Activated T-cell treated with anti-CD3 and anti-CD28 coated beads, Interleukin-2, amount 50 U/mL, for 48 hours (primary cell): ENCODE measurements at places on chromosomes 16 and 17.
A peak's percentile ranks its signal among the peaks of the same experiment; 100 is the strongest.

DNA sequence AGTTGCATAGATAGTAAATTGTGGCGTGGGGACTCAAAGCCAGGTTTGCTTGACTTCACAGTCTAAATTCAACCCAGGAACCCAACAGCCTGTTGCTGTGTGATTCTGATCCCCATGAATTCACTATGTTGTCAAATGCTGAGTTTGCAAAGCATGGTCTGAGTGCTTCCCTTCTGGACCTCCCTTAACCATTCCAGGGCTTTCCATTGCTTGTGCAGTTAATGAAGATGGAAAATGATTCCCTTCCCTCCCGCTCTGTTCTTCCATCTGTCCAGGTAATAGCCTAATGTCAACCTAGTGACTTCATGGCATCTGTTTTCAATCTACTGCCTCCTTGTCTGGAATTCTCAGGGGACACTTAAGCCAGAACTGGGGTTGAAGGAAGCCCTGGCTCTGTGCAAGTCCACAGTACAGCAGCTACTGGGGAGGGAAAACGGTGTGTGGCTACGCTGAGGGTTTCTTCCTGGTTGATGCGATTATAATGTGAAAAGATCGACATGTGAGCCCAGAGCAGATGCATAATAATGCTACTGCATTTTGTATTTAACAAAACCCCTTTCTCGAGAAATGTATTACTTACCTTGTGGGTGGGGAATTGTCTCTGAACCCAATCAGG lies 206.7 kb downstream of the CDH13 start:
- DNase-seq, result no peak

DNA sequence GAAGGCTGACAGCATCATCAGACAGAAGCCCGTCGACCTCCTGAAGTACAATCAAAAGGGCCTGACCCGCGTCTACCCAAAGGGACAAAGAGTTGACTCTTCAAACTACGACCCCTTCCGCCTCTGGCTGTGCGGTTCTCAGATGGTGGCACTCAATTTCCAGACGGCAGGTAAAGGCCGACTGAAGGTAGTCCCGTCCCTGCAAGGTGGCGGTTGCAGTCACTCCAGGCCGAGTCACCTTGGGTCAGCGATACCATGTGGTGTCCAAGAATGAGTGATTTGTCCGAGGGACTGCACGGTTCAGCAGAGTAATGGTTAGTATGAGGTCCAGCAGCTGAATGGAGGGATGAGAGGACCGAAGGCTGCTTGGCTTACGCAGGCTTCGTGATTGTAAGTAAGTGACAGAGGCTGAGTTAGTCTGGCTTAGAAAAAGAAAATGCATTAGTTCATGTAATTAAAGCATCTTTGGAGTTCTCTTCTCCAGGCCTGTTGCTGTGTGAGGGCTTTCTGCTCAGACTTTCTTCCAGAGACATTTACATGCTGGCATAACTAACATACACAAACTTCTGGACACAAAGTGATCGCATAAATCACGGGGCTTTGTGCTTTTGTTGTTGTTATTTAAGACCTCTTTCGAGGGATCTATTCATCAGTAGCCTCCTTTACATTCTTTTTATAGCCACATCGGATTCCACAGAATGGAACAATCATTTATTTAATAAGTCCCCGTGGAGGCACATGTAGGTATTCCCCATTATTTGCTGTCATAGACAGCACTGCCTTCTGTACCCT lies 74.9 kb downstream of the SDR42E1 start:
- DNase-seq, result no peak

DNA sequence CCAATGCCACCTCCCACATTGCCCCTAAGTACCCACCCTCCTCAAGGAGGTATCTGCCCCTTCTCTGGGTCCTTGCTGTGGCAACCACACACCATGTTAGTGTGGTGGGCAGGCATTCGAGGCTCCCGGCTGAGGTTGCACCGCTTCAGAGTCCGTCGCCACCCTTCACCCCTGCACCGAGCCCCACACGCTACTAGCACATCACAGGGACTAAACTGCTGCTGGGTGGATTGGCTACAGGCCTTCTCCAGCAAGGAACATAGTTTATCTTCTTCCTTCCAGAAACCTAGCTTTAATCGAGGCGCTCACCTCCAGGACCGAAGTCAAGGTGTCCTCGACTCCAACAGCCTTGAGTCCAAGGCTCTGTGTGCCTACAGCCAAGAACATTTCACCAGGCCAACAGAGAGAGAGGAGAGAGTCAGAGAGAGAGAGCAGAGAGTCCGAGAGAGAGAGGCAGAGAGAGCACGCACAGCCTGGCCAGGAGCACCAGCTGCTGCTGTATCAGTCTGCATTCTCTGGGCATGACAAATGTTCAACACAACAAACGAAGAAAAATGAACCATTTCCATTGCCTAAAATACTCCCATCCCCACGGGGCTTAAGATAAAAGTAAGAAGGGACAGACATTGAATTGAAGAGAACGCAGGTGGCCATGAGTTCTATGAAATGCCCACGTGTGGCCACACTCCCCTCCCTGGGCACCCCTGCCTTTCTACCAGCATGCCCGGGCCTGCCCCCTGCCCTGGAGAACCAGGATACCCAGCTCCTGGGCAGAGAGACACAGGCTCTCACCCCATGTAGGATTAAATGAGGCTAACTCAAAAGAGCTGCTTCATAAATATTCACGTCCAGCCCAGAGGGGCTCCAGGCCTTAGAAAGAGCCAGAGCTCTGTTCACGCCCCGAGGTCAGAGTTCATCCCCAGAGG lies 94.9 kb downstream of the RBFOX3 start:
- DNase-seq, result no peak

DNA sequence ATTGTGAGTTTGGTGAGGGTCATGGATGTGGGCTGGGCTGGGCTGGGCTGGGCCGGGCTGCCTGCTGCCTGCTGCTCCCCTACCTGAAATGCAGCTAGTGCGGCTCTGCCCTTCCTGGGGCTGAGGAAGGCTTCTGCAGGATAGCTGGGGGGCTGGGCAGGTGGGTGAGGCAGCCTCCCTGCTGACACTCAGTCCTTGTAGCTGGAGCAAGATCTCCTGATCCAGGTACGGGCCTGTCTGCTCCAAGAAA lies 4.7 kb downstream of the RPL13 start:
- no peak for DNase-seq

GRCh38 chr17:83136931-83137330 lies 57.5 kb downstream of the METRNL start:
- no peak for DNase-seq

GRCh38 chr17:50425682-50426471 lies at the start of gene ACSF2:
ACSF2 (plus strand) TSS chr17:50426218; CDS start chr17:50426262, 44 bp downstream.
- DNase-seq, result peak; percentile 81

DNA sequence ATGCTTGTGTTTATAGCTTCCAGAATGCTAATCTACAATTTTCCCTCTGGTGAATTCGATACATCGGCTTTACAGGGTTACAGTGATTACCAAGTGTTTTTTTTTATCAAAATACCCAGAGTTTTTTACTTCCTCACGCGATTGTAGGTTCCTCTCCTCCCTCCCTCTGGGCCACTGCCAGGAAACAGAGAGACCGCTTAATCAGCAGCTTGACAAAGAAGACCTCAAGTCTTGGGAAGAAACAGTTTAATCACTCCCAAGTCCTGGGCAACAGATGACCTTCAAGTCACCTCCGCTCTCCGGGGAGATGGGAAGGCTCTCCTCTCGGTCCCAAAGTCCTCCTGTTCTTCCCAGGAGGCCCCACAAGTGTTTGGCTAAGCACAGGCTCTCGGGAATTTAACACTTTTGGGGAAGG lies 23.5 kb downstream of the SMTNL2 start:
- DNase-seq, result no peak

DNA sequence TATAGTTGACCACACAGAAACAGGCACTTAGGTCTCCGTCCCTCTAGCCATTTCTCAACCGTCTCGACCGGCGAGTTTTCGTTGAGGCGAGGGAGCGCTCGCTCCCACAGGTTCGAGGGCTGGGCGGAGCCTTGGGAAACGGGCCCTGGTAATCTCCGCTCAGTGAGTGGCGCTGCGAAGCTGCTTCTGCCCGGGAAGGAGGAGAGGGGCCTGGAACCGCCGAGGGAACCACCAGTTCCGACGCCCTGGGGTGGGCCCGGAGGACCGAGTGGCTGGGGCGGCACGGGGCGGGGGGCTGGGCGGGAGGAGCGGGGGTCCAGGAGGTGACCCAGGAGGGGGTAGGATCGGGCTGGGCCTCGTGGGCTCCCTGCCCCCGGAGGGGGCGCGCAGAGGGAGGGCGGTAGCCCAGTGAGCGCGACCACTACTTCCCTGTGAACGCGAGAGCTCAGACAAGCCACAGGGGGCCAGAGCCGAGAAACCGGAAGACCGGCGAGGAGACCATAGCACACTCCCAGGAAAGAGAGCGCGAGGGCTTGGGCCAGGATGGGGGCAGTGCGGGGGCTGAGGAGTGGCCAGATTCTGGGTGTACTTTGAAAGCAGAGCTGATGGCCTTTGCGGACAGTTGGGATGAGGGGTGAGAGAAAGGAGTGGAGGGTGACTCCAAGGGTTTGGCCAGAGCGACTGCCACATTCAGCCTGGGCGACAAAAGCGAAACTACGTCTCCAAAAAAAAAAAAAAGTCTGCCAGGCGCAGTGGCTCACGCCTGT lies 29.9 kb upstream of the ARL4D start:
- DNase-seq, result peak; percentile 82

GRCh38 chr16:80899809-80900592 lies 95.6 kb upstream of the CDYL2 start:
- no peak for DNase-seq

DNA sequence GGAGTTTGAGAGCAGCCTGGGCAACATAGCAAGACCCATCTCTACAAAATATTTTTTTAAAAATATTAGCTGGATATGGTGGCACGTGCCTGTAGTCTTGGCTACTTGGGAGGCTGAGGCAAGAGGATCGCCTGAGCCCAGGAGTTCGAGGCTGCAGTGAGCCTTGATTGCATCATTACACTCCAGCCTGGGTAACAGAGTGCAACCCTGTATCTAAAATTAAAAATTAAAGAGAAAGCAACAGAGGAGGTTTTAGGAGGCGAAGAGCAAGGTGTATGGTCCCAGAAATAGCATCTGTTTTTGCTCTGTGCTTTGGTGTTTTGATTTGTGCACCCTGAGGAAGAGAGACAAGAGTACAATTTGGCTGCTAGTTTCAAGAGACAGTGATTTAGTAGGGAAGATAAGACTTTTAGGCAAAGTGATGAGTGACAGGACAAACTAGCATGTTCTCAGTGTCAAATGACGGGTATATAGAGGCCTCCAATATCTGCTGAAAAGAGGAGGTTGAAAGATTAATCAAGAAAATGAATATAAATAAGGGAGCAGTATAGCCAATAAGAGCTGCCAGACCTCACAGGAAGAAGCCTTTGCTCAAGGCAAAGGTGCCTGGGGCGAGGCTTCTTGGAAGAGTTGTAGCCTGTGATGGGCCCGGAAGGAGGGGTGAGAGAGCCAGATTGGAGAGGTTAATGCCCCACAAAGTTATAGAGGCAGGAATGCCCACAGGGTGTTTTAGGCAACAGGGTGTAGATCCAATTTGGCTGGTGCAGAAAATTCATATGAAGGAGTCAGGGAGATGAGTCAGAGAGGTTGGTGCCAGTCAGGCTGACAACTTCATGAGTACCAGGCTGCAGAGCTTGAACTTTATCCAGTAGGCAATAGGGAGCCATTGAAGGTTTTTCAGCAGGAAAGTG lies 11.4 kb downstream of the HLF start:
- no peak for DNase-seq

DNA sequence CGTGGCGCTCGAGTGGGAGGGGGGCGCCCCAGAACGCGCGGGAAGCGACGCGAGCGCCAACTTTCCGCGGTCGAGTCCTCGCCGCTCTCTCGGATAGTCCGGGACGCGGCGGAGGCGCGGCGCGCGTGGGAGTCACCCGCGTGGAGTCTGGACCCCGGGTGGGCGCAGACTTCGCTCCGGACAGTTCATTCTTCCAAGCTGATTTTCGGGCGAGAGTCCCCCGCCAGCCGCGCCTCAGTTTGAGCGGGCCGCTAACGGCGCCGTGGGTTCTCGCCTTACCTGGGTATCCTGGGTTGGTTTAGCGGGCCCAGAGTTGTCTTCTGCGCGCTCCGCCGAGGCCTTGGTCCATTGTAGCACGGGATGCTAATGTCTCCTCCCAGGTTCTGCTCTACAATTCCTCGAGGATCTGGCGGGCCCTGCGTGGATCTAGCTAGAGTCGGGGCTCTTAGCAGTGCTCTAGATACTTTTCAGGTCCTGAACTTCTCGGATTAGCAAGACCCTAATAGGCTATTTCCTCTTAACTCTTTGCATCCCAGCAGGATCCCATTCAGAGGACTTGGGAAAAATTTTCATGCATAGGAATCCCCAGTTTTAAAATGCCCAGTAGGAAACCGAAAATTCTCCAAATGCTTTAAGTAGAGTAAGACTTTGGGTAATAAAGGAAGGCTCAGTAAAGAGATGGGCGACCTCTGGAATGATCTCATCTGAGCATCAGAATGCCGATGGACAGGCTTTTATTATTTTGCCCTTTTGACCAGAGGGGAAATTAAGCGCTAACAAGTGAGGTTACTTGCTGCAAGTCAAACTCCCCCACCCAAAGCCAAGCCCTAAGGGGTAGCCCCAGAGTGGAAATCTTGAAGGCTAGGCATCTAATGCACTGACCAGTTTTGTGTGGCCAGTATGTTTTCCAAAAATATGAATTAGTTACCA lies 537 bp upstream of the GJC1 start:
- DNase-seq, result peak; percentile 44

DNA sequence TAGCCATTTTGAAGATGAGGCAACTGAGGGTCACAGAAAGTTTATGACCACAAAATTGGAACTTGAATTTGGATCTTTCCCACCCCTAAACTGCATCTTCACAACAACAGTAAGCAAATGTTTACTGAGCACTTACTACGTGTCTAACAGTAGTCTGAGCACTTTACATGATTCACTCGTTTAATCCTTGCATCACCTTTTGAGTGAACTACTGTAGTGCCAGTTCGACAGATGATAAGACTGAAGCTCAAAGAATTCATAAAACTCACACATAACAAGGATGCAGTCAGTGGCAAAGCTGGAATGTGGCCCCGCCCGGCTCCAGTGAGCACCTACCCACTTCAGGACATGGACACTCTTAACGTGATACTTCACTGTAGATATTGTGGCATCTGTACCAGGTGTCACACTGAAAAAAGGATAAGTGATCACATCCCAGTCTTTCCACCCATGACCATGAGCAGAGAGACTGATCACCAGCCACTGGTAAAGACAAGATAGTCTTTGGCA lies 36.0 kb upstream of the HLF start:
- no peak for DNase-seq

- no peak for DNase-seq
Observed at GRCh38 chr16:68596266-68596665, 48.8 kb upstream of the CDH3 start.

DNA sequence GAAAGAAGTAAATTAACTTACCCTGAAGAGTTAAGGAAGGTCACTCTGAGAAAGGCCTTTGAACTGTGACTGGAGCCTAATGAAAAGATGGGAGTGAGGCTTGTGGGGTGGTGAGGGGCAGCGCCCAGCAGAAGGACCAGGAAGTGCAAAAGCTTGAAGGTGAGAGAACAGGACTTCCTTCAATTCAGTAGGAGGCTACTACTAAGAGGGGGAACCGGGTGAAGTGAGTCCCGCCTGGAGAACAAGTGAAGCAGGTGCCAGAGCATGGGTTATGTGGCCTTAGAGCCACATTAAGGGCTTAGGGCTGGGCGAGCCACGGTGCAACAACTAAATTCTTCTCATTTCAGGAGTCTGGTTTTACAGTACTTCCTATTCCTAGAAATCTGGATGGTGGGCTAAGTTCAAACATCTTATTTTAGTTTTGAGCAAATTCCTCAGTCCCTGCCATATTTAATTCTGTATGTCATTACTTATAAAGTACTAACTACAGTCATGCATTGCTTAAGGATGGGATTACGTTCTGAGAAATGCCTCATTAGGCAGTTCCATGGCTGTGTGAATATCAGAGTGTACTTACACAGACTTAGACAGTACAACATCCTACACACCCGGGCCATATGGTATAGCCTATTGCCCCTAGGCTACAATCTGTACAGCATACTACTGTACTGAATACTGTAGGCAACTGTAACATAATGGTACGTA lies 5.1 kb downstream of the CFAP20 start:
- DNase-seq, result no peak
